ENCODE measurements at places on chromosomes 1 and 21. TPM values are rescaled to one million over a fixed set of nuclear protein-coding genes. Genes with fewer than 3 reads are reported as not detected.

- no peak for DNase-seq
Observed at GRCh38 chr1:164685266-164686035, 126.5 kb downstream of the PBX1 start.

DNA sequence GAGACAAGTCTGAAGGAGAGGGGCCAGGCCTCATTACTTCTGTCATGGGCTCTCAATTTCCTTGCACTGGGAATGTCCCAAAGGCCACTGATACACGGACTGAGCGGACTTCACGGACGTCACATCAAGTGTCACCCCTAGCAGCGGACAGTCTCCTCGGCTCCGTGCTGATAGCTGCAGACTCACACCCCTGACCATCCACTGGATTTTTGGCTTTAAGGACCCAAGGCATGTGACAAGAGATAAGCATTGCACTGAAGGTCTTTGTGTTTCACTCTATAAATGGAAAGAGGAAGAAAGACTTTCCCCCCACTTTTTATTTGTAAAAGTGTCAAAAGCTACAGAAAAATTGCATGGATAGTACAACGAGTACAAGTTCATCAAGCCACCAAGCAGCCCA lies 200.4 kb upstream of the FGGY start:
- no peak for DNase-seq

- no peak for DNase-seq
Observed at GRCh38 chr21:33762803-33763581, 120.7 kb downstream of the ITSN1 start.

The MCOLN3 gene
- 2.8 TPM for total RNA-seq

GRCh38 chr1:170131450-170131849 lies 14.3 kb upstream of the NTMT2 start:
- DNase-seq, result no peak

DNA sequence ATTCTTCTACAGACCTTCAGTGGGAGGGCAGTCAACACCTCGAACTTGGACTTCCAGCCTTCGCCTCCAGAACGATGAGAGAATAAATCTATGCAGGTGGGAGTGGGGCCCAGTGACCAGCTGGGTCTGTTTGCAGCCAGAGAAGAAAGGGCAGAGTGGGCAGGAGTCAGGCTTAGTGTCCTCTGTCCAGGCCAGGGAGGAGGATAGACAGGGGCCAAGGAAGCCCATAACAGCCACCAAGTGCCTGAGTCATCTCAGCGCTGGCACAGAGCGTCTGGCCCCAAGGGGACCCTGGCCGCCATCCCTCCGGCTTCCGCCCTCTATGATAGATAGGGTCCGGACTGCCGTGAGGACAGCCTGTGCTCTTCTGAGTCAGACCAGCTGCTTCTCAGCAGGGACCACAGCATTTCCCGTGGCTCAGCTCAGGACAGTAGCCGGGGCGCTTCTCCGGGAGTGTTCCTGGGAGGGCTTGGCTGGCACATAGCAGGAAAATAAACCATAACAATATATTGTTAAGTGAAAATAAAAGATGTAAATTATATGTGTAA lies 133.1 kb upstream of the C1orf174 start:
- DNase-seq, result no peak

DNA sequence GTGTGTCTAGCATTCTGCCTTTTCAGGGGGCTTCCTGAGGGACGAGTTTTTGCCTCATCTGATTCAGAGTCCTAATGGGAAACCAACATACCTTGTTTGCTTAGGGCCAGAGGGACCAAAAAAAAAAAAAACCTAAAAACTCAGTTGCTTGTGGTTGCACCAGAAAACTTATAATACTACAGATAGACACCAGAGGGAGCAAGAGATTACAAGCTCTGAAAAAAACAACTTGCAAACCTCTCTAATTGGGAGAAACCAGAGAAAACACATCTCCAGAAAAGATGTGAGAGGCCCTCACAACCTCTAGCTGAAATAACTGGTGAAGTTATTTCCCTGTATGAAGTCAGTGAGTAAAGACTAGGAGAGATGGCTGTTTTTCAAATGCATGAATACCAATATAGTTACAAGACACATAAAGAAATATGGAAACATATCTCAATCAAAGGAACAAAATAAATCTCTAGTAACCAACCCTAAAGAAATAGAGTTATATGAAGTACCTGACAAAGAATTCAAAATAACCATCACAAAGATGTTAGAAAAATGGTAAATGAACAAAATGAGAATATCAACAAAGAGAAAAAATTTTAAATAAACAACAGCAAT lies 233.7 kb upstream of the NFIA start:
- DNase-seq, result no peak

DNA sequence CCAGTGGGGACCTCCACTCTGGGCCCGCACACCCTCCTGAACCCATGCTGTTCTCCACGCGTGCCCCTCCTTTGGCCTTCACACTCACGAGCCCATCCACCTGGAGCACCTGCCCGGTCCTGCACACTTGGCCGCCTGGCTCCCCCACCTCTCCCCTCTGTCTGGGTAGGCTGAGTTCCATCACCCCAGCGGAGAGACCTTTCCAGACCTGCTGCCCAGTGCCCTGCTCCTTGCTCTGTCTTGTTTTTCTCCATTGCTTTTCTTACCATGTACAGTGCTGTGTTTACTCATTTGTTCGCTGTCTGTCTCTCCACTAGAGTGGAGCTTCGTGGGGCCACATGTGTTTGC lies 351.0 kb upstream of the VAMP3 start:
- no peak for DNase-seq

DNA sequence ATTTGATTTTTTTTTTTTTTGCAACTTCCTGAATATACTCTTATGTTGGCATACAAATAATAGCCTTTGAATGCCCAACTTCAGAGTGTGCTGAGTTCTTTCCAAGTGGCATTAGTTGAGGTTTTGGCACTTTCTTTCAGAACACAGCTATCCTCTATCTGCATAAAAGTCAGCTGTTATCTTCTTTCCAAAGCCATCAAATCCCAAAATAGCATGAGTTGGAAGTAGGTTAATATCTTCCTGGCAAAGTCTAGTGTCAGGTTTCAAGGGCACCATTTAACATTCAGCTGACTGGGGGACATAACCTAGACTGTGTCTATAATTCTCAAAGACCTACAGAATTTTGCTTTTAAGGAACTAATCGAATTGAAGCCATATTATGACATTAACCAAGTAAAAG lies 223.9 kb downstream of the PLPP3 start:
- DNase-seq, result no peak

Data from T-cell (primary cell).